Stimulated activated CD4-positive, alpha-beta T cell treated with anti-CD3 and anti-CD28 coated beads, TNF-alpha, amount 100 ng/mL, for 4 hours (primary cell): ENCODE measurements at places on chromosomes 3 and 15.

GRCh38 chr3:4417449-4417848, 49.6 kb downstream of the SUMF1 start:
- DNase-seq = no peak

GRCh38 chr15:98966091-98966787, 41.4 kb downstream of the PGPEP1L start:
- DNase-seq = no peak

DNA sequence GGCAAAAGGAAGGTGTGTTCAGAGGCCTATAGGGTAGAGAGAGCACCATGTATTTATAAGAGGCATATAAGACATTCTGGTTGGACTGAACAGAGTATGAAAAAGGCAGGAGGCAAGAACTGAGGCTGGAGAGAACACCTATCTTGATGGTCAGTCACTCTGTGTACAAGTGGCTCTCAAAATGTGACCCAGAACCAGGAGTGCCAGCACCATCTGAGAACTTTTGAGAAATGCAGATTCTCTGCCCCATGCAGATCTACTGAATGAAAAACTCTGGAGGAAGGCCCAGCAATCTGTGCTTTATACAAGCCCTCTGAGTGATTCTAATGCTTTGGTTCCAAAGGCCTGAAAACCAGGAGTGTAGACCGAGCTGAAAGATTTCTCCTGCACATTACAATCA, 324.0 kb upstream of the IL12A start:
- no peak for DNase-seq

DNA sequence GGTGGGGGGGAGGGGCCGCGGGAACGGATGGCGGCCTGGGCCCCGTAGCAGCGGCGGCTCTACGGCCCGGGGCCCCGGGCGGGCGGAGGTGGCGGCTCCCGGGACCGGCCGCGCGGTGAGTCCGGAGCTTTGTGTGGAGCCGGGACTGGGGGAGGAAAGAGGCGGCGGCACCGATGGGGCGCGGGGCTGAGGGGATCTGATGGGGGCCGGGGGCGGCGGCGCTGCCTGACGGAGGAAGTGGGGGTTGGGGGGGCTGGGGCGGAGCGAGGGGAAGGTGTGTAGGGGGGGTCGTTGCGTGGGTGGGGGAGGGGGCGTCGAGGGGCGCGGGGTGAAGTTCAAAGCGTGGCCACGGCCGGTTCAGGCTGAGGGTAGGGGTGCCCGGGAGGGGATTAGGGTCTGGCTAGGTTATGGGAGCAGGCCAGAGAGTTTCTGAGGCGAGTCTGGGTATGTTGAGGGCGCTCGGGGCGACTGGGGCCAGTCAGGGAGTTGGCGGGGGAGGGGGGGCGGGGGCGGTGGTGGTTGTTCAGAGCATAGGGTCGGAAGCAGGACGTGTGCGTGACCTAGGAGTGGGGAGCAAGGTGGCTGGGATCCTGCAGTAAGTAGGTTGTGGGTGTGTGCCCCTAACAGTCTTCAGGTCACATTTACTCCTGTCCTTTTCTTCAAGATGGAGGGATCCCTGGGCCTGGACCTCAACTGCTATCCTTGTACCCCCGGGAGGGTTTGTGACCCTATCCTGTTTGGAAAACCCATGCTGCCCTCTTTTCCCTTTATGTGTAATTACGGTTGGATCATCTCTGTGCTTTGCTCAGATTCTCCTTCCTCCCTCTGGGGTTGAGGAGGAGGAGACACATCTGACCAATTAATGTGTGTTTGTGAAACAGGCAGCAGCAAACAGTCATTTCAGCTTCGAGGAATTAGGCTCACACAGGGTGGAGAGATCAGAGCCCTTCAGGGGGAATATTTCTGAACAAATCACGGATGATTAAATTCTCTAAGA, 644 bp downstream of the ZNF609 start:
- DNase-seq = peak; percentile 16

DNA sequence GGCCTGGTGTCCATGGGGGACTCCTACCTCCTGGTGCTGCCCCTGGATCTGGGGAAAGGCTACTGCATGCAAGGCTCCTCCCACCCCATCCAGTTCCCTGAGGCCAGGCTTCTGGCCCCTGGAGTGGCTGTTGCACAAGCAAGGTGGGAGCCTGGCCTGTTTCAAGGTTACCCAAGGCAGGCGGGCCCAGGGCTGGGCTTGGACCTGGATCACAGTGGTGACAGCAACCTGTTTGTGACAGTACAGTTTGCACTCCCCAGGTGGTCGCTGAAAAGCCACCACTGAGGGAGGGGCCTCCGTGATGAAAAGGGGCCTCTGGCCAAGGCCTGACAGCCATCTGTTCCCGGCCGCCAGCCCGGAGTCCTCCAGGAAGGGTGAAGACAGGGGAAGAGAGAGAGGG, 14.4 kb upstream of the KY start:
- DNase-seq = no peak

- DNase-seq = peak; percentile 51
Measured at GRCh38 chr15:64894395-64895056, 17.2 kb upstream of the ANKDD1A start.

GRCh38 chr15:77519540-77519939, 98.9 kb downstream of the HMG20A start:
- no peak for DNase-seq

DNA sequence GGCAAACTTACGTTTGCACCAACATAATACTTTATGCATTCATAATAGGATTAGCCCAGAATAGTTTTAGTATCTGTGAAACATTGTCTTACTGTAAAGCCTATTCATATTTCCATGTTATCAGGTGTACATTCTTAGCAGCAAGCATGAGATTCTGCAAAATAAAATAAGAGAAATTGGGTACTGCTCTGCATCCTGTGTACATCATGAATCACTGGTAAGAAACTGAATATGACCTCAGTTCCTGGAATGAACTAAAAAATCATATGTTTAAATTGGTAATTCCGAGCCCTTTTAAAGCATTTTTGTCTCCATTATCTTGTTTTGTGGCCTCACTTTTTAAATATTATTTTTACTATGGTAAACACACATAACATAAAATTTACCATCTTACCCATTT, 605.1 kb downstream of the ROBO1 start:
- no peak for DNase-seq

DNA sequence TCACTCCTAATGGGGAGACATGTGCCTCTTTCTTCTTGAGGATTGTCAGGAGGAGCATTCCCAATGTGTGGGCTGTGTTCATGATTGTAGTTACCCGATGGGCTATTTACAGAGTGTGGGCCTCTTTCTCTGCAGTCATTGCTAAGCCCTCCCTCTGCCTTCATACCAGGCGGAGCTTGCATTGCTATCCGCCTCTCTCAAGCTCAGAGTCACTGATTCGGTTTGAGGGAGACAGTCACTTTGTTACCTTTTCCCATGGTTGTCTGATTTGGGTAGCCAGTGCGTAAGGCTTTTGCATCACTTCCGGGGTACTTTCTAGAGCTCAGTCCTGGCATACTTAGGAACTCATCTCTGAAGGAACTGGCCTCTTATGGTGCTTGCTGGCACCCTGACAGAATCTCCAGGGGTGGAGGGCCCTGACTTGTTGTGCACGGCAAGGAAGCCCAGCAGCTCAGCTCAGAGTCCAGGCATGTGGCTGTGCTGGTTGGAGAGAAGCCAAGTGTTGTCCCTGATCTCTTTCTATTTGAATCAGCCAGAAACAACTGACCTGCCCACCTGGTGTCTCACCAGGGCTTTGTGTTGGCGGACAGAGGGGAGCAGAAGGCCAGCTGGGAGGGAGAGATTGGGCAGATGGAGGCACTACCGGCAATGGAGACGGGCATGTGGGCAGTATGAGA, 79.8 kb downstream of the EPHB1 start:
- DNase-seq = no peak

DNA sequence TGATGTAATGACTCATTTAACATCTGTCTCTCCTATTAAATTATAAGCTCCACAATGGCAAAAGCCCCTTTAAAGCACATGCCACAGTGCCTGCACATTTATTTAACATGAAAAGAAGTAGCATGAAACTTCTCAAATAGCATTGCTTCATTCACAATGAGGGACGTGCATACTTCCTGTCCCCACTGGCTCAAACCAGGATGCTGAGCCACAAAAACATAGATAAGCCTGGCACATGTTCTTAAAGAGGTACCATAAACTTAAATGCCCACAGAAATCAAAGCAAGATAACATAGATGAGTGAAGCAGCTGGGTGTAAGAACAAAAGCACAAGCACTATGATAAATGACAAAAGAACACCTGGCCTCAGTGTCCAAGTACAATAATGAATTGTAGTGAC, 3.8 kb downstream of the TP53BP1 start:
- DNase-seq = no peak

DNA sequence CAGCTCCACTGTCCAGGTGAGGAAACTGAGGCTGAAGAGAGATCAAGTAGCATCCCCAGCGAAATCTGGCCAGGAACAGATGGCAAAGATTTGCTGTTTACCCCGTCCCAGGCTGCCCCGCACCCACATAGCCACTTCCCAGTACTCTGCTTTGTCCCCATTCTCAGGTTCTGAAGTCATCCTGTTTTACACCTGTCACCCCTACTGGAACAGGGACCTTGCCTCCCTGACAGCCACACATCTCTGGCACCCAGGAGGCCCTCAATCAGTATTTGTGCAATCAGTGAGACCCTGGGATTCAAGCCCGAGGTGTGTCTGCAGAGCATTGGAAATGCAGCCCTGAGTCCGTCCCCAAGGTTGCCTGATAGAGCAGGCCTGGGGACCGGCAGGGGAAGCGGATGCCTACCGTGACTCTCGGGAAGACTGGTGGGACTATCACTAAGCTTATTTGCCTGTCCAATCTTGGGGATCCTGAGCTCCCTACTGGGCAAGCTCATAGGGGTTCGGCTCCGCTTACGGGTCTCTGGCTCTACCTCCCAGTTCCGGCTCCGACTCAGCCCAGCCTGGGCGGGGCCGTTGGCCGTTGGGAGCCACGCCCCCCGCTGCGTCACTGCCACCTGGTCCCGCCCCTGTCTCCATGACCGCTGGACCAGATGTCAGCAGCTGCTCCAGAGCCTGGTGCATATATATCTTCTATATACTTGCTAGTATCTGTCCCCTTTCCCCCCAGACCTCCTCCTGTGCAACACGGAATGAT, 17.5 kb upstream of the FANCD2 start:
- peak; percentile 65 for DNase-seq

DNA sequence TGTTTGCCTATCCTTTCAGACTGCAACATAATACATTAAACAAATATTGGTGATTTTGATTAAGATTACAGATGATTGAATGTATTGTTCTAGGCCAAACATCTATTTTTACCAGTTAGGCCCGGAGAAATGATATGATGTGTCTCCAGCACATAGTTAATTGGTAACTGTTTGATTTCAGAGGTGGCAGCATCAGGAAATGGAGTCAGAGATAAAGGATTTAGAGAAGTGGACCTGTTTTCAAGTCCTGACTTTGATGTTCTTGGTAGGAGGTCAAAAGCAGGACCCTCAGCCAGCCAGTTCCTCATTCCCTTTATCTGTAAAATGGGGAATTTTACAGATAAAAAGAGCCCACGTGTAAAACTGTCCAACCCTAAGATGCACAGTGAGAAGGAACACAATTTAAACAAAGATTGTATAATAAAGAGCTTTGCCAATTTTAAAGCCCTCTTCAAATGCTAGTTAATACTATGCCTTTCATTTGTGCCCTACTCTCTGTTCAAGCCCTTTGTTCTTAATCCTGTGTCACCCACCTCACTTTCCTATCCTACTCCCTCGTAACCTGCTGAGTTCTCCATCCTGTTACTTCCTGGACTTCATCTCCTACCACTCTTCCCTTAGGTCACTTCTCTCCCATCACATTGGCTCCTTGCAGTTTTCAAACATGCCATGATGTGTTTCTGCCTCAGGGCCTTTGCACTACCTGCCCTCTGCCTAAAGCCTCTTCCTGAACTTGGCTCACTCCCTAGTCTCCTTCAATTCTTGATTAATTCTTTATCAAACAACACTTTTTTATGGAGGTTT, 2.5 kb downstream of the TMEM212 start:
- DNase-seq = no peak

DNA sequence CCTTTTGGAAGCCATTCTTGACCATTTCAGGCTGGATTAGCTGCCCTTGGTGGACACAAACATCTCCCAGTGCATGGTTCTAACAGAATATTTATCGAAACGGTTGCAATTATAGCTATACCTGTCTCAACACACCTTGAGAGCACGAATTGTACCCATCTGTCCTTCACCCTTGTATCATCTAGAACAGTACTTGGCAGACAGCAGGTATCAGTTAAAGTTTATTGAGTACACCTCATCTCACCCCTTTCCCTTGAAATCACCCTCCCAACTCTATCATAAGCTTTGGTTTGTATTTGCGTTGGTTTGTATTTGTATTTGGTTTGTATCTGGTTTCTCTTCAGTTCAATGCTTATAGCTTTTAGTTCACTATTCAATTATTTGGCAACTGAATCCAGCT, 12.4 kb downstream of the TSPAN3 start:
- DNase-seq = no peak

DNA sequence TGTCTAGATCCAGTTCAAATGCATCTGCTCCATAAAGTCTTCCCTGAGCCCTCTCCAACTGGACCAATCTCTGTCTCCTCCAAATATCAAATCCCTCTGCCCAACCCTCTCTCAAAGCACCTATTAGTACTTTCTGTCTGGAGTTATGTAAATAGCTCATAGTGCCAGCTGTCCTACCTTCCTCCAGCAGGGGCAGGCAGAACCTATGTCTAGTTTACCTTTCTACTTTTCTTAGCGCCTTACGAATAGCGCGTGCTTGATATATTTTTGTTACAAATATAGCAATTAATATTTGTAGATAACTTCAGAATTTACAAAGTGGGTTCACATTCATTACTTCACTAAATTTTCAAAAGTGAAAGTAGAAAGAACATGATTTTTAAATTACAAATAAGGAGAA, 14.0 kb upstream of the CCDC80 start:
- DNase-seq = no peak

DNA sequence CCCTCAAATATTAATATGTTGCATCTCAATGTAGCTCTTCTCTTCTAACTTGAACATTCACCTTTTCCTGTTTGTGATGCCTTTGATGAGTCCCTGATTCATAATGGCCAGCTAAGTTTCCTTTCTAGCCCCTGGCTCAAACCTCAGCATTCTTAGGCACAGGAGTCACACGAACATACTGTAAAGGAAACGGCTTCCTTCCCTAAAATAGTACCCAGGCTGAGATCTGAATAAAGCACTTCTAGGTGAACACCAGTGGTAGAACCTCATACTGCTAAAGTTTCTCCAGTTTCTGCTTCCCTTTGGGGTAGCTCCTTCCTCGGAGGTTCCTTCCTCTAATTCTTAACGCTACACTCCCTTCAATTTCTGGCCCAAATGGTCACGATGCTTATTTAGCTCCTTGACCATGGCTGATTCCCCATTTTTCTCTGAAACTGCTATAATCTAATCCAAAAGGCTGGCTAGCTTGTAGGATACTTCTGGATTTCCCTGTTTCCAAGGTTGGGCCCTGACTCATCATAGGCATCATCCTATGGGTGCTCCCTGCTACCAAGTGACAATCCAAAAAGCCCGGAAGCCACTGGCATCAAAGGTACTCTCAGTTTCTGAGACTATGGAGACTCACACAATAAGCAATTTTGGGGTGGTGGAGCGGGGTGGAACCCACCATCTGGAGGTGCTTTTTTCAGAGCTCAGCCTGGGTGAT, 2.4 kb downstream of the ANAPC13 start:
- no peak for DNase-seq

- DNase-seq = no peak
Measured at GRCh38 chr15:100763835-100764750, 115.5 kb upstream of the ALDH1A3 start.

GRCh38 chr15:70519004-70519365, 244.4 kb downstream of the UACA start:
- no peak for DNase-seq
